ENCODE measurements at places on chromosomes 3 and 15.

- H3K4me1 ChIP-seq: peaks cover 12% of the 10 kb centered on the region
- DNase-seq: no peak
- no peaks in the 10 kb centered on the region for H3K36me3 ChIP-seq
- 0 out of 2 replicates have a peak, but pooled peaks cover 4% of the 10 kb centered on the region for H3K27me3 ChIP-seq
Measured at GRCh38 chr3:195849322-195850074, 37.8 kb upstream of the MUC4 start.

DNA sequence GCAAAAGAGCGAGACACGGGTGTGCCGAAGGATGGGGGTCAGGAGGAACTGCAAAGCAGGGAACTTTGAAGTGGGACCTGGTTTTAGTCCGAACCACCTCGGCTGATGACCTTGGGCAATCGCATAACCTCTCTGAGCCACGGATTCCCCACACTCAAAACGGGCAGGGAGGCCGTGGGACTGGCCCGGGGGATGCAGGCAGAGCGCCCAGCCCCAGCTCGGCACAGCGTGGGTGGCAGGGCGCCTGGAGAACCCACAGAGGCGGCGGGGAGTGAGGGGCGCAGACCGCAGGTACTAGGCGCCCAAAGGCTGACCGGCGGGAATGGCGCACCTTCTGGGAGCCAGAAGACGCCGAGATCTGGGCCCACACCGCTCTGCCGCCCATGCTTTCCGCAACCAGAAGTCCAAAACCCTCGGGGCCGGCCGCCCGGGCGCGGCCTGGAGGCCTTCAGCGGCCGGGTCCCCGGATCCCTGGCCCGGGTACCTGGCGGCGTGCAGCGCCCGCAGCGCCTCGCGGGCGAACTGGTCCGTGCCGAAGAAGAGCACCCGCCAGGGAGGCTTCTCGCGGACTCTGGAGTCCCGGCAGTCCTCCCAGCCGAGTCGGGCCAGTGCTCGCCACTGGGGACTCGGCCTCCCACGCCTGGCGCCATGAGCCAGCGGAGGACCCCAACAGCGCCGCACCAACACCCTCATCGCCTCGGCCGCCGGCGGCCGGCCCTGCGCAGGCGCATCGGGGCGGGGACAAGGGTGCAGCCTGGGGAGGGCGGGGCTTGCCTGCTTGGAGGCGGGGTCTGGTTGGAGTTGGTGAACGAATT, at the start of gene MTFMT:
Gene MTFMT (minus strand): TSS at position 719 of the 815 bp plus-strand sequence. CDS start 26 bp downstream, at position 693.
- no peak within 1 kb of the TSS for H3K27ac ChIP-seq
- H3K4me3 ChIP-seq: peak within 1 kb of the TSS; percentile 75

DNA sequence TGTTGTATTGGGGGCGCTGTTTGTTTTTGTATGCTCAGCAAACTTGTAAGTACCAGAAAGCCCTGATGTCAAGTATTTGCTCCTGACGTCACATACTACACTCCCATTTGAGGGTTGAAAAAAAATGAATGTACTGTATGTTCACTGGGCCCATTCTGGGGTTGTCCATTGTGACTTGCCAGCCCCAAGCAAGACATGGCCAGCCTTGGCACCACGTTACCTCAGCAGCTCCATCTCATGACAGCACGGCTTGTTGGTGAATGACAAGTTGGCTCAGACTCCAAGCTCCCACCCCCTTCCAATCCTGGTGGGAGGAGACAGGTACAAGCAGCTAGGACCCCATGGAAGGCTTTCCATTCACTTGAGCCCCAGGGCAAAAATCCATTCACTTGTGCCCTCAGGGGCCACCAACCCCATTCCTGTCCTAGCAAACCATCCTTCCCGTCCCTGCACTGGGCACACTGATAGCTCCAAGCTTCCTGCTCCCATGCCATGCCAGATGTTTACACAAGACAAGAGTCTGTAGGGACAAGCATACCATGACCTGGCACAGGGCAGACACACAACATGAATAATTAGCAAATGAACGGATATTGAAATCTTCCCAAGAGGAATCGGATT, 1.6 kb downstream of the PHGR1 start:
- no peak for DNase-seq
- H3K4me3 ChIP-seq: no peak overlapping the region
- H3K27me3 ChIP-seq: peaks cover 16% of the 10 kb centered on the region
- H3K27ac ChIP-seq: no peak overlapping the region
- peaks cover 24% of the 10 kb centered on the region for H3K4me1 ChIP-seq
- H3K36me3 ChIP-seq: no peaks in the 10 kb centered on the region

- H3K27me3 ChIP-seq: no peaks in the 10 kb centered on the region
- no peaks in the 10 kb centered on the region for H3K36me3 ChIP-seq
- H3K4me1 ChIP-seq: peaks cover 6% of the 10 kb centered on the region
- no peak overlapping the region for H3K27ac ChIP-seq
- no peak for DNase-seq
Measured at GRCh38 chr15:78205856-78206255, 28.5 kb downstream of the ACSBG1 start.

GRCh38 chr15:73704869-73705645, 20.9 kb downstream of the CD276 start:
- no peak overlapping the region for H3K27ac ChIP-seq
- H3K4me1 ChIP-seq: peaks cover 9% of the 10 kb centered on the region
- peak; percentile 84 for DNase-seq
- no peaks in the 10 kb centered on the region for H3K27me3 ChIP-seq
- H3K4me3 ChIP-seq: no peak overlapping the region
- H3K36me3 ChIP-seq: peaks cover 48% of the 10 kb centered on the region

DNA sequence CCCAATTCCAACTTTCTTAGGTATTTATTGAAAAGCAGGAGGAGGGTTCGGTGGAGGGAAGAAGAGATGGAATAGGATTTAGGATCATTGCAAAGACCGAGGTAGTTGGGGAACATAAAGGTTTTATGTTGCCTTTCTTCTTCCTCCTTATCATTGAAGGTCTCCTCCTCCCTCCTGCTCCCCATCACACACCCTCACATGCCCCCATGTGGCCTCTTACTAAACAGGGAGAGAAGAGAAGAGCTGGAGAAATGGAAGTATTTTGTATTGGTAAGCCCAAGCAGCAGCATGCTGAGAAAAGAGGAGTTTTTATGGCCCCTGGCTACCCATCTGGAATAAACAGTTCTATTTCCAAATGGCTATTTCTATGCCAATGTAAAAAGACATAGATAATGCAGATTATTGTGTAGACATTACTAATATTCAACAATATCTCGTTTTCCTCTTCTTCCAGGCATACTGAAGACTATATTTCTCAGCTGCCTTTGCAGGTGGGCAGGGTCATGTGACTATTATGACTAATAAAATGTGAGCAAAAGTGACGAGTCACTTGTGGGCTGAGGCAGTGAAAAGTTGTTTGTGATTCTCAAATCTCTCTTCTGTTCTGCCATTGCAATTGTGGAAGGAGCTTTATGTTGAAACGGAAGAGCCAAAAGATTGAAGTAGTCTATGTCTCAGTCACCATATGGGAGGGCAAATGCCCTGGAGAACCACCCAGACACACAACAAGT, 5.2 kb upstream of the GPR176 start:
- DNase-seq: no peak
- H3K4me1 ChIP-seq: peaks cover 46% of the 10 kb centered on the region
- no peaks in the 10 kb centered on the region for H3K36me3 ChIP-seq
- peak overlapping the region; percentile 78 for H3K27ac ChIP-seq
- H3K27me3 ChIP-seq: no peaks in the 10 kb centered on the region
